Glutamatergic neuron (in vitro differentiated cells): ENCODE measurements at places on chromosomes 11 and 22. TPM values are rescaled to one million over a fixed set of nuclear protein-coding genes. Genes with fewer than 3 reads are reported as not detected.
A peak's percentile ranks its signal among the peaks of the same experiment; 100 is the strongest.

The POTEH gene
- not detected for total RNA-seq

The WNT7B gene
- 0.37 TPM for total RNA-seq

The TPH1 gene
- total RNA-seq: 0.83 TPM

The TTC28 gene
- total RNA-seq: 55.6 TPM

The GVQW3 gene
- total RNA-seq: 14.8 TPM

The C11orf16 gene
- not detected for total RNA-seq

The CHST1 gene
- 59.2 TPM for total RNA-seq

The DMC1 gene
- total RNA-seq: 4.2 TPM

The ENTHD1 gene
- not detected for total RNA-seq

The FOLR2 gene
- total RNA-seq: not detected

DNA sequence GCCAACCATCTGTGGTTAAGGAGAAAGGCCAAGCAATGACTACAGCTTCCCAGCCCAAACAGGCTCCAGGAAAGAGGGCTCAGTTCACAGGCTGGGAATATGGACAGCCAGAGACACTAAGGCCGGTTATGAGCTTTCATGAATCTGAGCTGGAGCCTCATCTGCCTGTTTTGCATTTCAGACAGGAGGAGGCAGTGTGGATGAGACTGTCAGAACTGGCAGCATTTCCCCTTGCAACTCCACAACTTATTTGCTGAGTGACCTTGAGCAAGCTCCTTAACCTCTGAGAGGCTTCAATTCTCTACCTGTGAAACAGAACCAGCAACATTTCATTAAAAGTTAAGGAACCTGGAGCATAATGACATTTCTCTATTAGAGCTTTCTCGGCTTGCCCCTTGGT lies 264.0 kb downstream of the ETS1 start:
- no peak for DNase-seq

DNA sequence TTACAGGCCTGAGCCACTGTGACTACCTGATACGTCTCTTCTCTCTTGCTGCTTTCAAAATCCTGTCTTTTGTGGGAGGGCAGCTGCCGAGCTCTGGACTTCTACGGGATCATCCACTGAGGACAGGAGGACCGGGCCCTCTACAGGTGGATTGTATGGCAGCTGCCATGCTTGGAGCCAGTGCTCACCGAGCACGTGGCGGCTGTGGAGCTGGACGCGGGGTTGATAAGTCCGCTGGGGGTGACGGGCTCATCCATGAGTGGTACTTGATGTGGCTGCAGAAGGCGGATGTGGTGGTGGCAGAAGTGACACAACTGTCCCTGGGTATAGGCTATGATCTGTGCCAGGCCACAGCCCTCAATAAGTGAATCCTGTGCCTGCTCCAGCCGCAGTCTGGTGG lies 1.8 kb upstream of the CYP2D6 start:
- no peak for DNase-seq

- peak; percentile 57 for DNase-seq
These were observed 18.1 kb upstream of the LINC01488 start for GRCh38 chr11:69463181-69463994.

DNA sequence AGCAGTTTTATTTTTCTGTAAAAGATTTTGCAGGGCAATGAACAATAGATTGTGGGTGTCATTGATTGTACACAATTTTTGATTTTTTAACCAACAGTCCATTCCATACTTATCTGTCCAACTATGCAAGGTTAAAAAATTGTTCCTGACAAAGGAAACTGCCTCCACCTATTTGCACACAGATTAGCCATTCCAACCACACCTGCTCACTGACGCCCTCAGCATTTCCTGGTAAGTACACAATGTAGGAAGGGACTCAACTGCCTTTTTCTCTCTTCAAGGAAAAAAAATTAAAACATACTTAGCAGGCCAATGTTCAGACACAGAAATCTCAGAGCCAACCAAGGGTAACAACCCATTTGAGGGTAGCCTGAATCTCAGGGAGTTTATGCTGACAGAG lies 4.3 kb upstream of the FUT4 start:
- no peak for DNase-seq

GRCh38 chr11:47248304-47248663 lies 330 bp downstream of the ACP2 start:
- no peak for DNase-seq

DNA sequence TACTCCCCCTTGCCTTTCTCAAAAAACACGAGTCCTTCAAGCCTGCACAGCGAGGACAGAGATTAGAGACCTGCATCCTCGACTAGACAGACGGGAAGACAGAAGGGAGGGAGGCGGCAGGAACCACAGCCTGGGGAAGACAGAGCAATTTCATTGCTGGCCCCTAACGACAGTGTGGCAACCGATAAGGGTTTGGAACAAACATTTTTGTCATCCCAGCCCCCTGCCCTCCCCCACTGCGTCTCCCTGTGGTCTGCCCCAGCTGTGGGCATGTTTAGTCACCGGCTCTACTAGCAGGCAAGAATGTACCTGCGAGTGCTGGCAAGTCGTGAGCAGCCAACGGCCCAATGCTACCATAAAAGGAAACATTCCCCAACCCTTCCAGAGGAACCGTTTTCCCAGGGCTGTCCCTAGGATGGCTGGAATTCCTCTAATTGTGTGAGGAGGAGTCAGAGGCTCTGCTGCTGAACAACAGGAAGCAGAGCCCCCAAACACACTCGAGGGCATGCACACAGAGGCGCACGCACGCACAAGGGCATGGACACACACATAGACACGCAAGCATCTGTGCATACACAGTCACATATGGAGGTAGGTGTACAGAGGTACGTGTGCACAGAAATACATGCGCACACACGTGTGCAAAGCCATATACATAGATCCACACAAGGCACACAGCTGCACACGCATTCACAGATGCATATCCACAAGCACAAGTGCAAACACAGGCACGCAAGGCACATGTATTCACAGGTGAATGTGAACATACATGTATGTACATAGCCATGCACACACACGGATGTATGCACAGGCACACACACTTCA lies 58.3 kb downstream of the MYH9 start:
- DNase-seq: peak; percentile 40

DNA sequence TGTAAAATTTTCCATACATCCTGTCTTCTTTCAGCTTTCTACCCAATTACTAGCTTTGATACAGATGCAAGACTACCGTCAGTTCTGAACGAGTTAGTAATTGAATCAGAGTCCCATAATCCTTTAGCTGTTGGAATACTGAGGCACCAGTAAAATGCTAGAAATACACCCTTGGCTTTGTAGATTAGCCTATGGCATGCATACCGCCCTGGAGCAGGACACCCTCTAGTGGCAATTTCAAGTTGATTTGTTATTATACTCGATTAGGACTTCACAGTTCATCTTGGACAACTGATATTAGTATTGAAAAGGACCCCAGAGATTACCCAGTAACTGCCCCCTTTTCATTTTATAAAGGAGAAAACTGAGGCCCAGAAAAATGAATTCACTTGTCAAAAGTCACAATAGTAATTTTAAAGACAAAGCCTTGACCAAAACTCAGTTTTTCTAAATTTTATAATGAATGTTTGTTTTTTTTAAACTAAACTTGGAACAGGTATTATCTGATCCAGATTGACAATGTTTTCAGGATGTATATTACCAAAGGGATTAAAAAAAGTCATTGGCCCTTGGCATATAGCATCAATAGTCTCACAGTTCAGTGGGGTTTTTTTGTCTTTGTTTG lies 72.6 kb downstream of the HIPK3 start:
- peak; percentile 36 for DNase-seq

- no peak for DNase-seq
These were observed 56.8 kb downstream of the LDLRAD3 start for GRCh38 chr11:36000616-36001190.

DNA sequence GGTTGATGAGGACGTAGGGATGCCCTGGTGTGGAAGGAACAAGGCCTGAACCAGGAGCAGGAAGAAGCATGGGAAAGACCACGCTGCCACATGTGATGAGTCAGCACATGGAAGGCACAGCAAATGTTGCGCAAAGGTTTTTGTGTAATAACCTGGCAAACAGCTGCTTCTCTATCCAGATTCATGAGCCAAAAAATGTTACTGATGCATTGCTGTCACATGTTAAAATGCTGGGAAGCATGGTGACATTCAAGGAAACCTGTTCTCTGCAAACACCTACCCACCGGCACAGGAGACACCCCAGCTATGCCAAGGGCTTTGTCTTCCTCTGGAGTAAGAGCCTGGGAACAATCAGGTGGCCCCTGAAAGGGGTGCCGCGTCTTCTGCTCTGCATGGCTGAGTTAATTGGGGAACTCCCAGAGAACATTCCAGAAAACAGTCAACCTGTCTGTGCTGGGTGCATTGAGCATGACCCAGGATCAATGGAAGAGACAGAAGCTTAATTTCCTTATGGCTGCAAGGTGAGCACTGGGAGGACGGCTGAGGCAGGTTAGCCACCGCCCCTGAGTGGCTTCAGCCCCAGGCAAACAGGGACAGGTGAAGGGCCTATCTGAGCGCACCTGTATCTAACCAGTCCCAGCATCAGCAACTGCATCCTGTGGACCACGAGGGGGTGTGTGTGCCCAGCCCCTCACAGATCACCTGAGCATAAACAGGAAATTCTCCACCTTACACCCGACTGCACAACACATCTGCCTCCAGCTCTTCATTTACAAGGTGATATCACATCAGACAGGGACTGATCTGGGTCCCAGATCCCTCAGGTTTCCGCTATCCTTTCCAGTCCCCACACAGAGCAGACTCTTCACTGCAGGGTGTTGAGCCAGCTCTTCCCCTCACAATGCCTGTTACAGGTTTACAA lies 108.4 kb downstream of the GGTLC2 start:
- no peak for DNase-seq

DNA sequence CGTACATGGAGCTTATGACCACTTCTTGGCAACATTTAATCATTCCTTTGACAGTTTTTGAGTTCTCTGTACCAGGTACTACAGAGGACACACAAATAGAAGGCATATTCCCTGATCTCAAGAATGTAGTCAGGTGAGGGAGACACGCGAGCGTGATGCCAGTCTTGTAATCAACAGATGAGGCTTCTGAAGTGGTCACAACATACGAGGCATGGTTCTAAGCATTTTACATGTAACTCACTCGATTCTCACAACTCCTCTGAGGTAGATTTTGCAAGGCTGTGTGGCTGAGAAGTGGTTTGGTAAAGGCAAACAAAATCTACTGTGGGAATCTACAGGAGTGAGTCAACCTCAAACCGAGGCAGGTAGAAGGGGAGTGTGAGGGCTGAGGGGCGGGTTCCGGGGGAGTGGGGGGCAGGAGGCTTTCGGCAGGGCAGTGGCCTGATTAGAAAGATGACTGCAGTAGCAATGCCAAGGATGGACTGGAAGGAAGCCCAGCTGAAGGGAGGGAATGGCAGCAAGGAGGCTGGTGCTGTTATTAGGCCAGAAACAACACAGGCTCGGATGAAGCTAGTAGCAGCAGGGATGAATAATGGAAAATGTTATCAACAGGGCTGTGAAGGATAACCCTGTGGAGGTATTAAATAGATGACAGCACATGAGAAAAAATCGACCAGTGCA lies 63.8 kb downstream of the ST14 start:
- no peak for DNase-seq

GRCh38 chr11:2138431-2139122 lies 612 bp downstream of the IGF2 start:
- peak; percentile 50 for DNase-seq

DNA sequence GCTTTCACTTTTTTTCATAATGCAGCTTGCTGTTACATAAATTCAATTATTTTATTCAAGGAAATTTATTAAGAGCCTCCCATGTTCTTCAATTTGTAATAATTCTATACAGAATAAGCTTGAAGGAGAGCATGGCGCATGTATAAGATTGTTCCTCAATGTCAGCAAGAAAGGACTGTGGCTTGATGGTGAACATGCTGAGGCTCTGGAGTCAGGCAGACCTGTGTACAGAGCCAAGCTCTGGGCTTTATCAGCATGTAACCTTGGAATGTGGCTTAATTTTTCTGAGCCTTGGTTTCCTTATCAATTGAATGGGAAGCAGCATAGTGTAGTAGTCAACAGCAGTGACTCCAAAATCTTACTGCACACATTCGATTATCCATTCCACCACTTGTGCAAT lies 92.4 kb downstream of the JRKL start:
- DNase-seq: no peak

- no peak for DNase-seq
These were observed 1186.2 kb downstream of the LRRC4C start for GRCh38 chr11:40273192-40273732.

DNA sequence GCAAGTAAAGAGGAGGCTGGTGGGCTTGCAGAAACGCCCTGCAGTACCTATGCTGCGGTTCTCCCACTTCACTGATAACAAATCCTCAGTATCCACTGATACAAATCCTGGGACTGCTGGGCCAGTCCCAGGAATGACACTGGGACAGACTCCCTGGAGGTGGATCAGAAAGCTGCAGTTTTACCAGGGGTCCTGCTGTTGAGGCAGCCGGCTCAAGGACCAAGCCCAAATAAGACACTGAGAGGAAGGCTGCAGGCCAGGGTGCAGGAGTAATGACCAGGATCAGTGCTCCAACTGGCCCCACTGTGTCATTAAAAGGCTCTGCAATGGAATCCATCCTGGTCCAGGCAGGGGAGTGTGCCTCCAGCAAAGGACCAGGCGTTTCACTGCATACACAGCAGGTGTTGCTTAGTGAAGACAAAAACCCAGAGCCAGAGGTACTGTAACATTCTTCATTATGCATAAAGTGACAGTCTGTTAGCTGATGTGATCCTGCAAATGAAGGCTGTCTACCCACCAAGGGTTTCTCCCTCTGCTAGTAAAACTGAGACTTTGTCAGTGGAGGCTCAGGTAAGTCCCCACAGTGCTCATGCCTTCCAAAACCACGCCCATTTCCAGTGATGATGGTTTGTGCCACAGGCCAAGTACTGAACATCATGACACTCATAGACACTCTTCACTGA lies 1.4 kb upstream of the C22orf39 start:
- no peak for DNase-seq

DNA sequence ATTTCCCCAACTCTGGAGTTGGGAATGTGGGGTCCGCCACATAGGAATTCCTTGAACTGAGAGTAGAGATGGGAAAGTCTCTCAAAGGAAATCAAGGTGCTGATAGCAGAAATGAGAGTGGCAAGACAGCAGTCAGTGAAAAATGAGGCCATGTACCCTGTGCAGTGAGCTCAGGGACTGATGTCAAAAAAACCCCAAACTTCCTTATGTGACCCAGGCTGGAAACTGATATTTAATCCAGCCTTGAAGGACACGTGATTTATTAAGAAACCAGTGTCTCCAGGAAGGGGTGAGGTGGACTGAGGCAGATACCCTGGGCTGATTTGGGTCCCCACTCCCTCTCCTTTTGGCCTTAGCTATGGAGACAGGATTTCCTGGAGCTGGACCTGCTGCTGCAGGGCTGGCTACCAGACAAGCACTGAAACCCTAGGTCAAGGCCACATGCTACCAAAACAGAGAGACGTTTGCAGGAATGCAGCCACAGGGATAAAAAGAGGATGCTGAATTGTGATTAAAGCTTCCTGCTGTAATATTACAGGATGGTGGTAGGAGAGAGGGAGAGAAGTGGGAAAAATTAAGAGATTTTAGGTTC lies 25.3 kb upstream of the FCHSD2 start:
- DNase-seq: no peak

GRCh38 chr11:94700622-94701021 lies 67.5 kb upstream of the AMOTL1 start:
- DNase-seq: no peak
